Stimulated activated CD8-positive, alpha-beta memory T cell treated with anti-CD3 and anti-CD28 coated beads, Interleukin-4, amount 100 ng/mL, for 1 hour (primary cell): ENCODE measurements at places on chromosomes 11 and 22.
A peak's percentile ranks its signal among the peaks of the same experiment; 100 is the strongest.

- no peak for DNase-seq
These were observed 49.8 kb downstream of the ARHGAP8 start for GRCh38 chr22:44802071-44802700.

- no peak for DNase-seq
These were observed 190.9 kb downstream of the CADM1 start for GRCh38 chr11:115313224-115313838.

DNA sequence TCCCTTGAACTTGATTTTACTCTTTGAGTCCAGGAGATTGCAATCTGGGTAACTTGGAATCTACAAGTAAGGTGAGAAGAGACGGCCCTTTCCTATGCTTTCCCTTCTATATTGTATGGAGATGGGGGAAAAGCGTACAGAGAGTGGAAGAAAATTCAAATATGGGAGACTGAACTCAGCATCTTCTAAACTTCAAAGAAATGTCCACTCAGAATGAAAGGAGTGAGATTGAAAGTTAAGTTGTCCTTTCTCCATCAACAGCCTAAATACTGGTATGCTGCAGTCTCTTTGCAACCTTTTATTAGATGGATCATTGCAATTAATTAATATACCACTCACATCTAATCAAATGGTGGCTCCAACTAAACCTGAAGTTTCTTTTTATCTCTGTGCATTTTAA lies 6.4 kb upstream of the EXPH5 start:
- no peak for DNase-seq

GRCh38 chr11:35787626-35788025 lies 125.1 kb downstream of the TRIM44 start:
- DNase-seq = no peak

GRCh38 chr11:57482782-57483561 lies 22.6 kb downstream of the RTN4RL2 start:
- no peak for DNase-seq

DNA sequence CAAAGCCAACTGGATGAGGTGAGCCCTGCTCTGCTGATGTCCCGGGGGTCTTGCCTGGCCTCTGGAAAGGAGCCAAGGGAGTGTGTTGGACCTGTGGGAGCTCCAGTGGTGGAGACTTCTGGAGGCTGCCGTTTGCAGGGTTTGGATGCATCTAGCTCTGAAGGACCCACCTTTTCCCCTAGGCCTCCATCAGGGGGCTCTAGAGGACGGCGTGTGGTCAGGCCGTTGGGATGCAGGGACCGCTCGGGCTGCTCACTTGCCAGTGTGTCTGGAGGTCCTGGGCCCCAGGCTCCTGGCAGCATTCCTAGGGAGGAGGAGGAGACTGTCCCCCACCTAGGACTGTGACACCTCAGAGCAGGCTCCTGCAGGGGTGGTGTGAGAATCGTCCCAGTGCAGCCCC lies 58.3 kb downstream of the PRDM11 start:
- no peak for DNase-seq

- DNase-seq = no peak
These were observed 21.1 kb downstream of the UBASH3B start for GRCh38 chr11:122676638-122677037.

GRCh38 chr11:67369801-67370284 lies 3.6 kb downstream of the CLCF1 start:
- DNase-seq = no peak

DNA sequence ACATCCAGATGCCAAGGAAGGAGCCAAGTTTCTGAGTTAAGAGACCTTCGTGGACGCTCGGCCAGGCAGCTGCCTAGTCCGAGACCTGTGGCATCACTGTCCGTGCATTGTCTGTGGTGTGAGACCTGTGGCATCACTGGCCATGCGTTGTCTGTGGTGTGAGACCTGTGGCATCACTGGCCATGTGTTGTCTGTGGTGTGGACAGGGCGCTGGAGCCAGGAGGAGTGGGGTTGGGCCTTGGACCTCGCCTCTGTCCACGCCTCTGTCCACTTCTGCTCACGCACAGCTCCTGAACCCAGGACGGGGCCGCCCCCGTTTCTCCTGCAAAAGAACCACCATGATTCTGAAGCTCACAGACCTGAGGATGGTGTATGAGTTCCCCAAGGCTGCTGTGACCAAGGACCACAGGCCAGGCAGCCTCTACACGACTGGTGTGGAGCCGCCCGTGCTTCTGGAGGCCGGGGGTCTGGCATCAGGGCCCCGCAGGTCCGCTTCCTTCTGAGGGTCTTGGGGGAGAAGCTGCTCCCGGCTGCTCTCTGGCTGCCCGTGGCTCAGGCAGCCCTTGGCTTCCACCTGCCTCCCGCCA lies 1218.3 kb downstream of the BRD1 start:
- DNase-seq = no peak

- DNase-seq = no peak
These were observed 14.7 kb downstream of the GLYATL2 start for GRCh38 chr11:58829786-58830185.

GRCh38 chr22:20785415-20785814 lies 11.5 kb downstream of the SERPIND1 start:
- no peak for DNase-seq

DNA sequence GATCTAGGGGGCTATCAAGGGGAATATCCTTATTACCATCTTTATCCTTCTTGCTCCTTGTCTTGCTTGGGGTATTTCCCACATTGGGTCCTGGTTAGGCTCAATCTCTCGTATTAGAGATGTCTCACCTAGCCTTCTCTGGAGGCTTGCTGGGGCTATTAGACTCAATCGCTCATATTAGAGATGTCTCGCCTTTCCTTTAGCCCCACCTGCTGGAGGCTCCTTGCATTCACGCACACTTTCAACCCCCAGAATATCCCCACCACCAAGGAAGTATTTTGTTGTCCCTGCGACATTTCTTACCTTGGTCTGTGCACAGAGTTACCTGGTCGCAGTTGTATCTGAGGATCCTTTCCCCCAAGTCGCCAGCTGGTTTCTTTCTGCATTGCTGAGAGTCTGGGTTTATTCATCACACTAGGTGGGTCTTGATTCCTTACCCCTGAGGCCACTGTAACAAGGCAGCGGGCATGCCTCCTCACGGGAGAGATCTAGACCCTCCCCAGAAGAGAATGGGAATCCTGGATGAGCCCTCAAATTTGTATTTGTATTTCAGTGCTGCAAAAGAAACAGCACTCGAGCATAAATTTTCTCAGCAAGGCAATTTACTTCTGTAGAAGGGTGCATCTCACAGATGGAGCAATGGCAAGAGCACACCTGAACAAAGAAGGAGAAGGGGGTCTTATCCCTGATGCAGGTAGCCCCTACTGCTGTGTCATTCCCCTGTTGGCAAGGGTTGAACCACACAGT lies 15.9 kb upstream of the HYLS1 start:
- no peak for DNase-seq

GRCh38 chr11:118806400-118806799 lies 15.4 kb upstream of the DDX6 start:
- DNase-seq = no peak

DNA sequence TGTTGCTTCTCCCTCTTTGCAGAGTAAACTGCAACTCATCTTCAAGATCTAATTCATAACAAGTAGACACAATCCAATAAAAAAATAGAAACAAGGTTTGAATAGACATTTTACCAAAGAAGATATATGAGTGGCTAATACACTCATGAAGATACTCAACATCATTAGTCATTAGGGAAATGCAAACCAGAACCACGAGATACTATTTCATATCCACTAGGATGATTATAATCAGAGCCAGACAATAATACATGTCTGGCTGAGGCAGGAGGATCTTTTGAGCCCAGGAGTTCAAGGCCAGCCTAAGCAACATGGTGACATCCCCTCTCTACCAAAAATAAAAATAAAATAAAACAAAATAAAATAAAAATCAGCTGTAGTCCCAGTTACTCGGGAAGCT lies 85.0 kb downstream of the ATG16L2 start:
- no peak for DNase-seq

DNA sequence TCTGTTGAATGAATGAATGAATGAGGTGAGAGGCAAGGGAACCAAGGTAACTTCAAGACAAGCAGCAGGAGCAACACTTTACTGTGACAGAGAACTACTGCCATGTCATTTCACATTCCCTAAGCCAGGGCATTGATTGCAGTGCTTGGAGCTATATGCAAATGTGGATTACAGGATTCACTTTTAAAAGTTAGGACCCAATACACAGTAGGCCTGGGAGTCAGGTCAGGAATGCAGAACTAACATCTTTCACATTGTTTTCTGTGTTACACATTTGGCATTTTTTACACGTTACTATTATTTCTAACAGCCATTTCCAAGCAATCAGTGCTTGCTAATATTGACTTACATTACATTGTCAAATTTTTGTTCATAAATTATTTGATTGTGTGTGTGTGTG lies 26.2 kb upstream of the ME3 start:
- no peak for DNase-seq

- no peak for DNase-seq
These were observed 3.8 kb upstream of the INTS5 start for GRCh38 chr11:62656796-62657429.

GRCh38 chr22:39622881-39623367 lies 52.4 kb downstream of the CACNA1I start:
- DNase-seq = peak; percentile 25

GRCh38 chr11:108593214-108593922 lies at the start of gene EXPH5:
TSS of gene EXPH5 (minus strand) at chr11:108593768. CDS start at chr11:108593536, 232 bp downstream.
- peak; percentile 72 for DNase-seq

GRCh38 chr11:93905384-93905783 lies 55.0 kb upstream of the VSTM5 start:
- no peak for DNase-seq

DNA sequence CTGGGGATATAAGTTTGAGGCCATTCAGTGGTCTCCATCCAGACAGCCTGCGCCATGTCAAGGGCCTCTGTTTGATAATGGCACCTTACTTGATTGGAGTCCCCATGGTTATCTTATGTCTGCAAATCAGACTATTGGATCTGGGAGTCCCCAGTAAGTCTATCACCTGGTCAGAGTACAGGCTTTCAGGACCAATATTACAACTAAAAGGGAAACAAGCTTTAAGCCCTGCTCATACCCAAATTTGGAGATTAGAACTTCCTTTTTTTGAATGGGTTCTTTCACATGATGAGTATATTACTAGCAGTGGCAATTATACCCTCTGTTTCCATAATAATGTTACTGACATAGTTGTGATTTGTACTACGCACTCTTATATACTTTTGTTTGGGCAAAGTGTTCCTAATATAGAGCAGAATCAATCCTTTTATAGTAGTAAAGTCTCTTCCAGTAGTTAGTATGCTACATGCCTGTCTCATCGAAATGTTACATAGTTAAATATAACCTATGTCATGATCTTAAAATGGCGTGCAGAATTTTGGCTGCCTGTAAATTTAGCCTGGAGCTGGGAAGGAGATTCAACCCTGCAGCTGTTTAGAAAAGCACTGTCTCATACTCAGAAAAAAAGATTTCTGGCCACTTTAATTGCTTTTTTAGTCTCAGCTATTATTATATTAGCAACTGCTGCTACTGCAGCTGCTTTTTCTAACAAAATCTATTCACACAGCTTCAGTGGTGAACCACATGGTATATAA lies 4.9 kb downstream of the MS4A15 start:
- DNase-seq = no peak

DNA sequence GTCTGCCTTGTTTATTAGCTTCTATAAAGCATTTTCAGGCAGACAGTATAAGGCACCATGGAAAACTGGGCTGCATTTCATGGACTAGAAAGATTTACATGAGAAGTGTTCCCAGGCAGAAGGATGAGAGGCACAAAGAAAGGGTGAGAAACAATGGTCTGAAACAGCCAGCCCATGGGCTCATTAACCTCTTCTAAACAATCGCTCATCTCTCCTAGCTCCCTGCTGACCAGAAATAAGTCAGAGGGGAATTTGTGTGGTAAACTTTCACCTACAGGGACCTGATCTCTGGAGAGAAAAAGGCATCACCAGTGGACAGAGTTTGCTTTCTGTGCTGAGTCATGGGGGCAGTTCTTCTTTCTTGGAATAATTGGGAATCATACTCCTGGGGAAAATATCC lies 51.8 kb upstream of the KIRREL3 start:
- DNase-seq = no peak

DNA sequence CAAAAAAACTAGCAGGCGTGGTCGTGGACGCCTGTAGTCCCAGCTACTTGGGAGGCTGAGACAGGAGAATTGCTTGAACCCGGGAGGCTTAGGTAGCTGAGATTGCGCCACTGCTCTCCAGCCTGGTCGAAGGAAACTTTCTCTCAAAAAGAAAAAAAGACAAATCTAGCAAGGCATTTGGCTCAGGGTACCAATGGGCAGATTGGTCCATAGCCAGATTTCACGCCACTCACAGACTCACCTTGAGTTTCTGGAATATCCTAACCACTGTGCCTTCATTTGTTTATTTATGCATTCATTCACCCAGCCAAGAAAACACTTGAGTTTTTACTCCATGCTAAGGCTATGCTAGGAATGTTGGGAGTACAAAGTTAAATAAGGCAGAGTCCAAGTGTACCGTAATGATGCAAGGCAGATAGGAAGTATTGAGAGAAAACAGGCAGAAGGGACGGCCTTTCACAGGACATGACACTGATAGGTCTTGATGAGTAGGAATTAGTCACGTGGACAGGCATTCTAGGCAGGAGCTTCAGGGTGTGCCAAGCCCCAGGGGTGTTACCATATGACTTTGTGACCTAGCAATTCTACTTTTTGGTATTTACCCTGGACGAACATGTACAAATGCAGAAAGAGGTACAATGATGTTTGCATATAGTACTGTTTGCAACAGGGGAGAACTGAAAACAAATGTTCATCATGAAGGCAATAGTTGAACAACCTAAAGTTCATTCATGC lies 3.0 kb upstream of the PACSIN3 start:
- DNase-seq = no peak
